Dermis blood vessel endothelial cell (primary cell): ENCODE measurements at places on chromosomes 4 and X. TPM values are rescaled to one million over a fixed set of nuclear protein-coding genes. Genes with fewer than 3 reads are reported as not detected.

Gene ESX1
- not detected in 2 replicates for total RNA-seq

Gene LRCH2
- total RNA-seq: 9.2 and 12.6 TPM in 2 replicates

Gene TLR7
- not detected in 2 replicates for total RNA-seq

Gene PDZD4
- 0.23 and 0.68 TPM in 2 replicates for total RNA-seq

Gene CSAG2
- total RNA-seq: not detected in 2 replicates

Gene SLC6A14
- total RNA-seq: not detected in 2 replicates
